ENCODE measurements at places on chromosomes 7 and 10. TPM values are rescaled to one million over a fixed set of nuclear protein-coding genes. Genes with fewer than 3 reads are reported as not detected.

DNA sequence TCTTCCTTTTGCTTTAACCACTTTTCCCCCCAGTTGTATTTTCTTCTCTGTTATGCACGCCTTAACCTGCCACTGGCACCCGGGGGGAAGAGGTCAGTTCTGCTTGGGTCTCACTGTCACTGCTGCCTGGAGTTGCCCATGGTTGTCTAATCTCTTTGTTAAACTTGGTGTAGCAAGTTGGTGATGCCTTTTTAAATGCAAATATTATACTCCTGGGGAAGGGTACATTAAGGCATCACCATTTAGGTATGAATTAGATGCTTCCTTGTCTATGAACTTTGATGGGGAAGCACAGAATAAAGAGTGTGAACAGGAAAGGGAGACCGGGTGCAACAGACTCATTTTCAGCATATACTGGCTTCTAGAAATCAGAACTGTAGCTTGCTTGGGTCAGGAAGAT lies 9.1 kb upstream of the SORCS3 start:
- no peak for DNase-seq

DNA sequence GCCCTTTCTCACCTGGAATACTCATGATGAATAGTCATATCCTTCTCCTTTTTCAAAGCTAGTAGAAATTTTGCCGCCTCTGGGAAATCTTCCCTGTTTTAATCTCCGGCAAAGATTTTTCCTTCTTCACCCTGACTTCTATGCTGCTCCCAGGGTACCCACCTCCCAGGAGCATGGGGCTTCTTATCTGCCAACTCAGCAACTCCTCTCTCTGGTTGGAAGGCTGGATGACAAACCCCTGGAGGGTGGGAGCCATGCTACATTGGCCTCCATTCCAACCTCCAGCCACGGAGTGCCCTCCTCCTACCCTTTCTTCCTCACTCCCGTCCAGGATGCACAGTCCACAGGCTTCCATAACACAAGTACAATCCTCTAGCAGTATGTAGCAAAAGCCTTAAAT lies 19.9 kb downstream of the NEUROG3 start:
- no peak for DNase-seq

GRCh38 chr10:124515244-124515970 lies 53.8 kb downstream of the LHPP start:
- DNase-seq, result no peak

DNA sequence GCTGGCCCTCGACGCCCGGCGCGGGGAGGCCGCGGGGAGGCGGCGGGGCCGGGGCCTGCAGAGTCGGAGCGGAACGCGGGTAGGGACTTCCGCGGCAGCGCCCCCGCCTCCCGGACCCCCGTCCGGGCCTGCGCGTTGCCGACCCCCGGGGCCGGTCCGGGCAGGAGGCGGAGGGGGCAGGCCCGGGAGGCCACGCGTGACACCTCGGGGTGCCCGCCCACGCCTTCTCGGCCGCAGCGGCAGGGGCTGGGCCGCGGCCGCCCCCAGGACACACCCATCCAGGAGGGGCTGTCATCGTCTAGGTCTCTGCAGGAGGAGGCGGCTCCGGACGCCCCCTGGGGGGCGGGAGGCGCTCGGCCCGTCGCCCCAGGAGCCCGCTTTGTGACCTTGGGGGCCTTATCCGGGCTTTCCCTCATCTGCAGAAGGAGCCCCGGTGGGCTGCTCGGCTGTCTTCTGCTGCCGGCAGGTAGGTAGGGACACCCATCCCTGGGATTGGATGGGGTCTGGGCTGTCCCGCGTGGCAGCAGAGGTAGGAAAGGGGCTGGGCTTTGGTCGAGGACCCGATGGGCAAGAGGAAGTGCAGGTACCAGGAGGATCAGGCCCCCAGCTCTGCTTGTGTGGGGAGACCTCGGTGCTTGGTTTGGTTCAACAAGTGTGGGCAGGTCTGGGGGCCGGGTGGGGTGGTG lies 569 bp downstream of the ZNF316 start:
- no peak for DNase-seq

DNA sequence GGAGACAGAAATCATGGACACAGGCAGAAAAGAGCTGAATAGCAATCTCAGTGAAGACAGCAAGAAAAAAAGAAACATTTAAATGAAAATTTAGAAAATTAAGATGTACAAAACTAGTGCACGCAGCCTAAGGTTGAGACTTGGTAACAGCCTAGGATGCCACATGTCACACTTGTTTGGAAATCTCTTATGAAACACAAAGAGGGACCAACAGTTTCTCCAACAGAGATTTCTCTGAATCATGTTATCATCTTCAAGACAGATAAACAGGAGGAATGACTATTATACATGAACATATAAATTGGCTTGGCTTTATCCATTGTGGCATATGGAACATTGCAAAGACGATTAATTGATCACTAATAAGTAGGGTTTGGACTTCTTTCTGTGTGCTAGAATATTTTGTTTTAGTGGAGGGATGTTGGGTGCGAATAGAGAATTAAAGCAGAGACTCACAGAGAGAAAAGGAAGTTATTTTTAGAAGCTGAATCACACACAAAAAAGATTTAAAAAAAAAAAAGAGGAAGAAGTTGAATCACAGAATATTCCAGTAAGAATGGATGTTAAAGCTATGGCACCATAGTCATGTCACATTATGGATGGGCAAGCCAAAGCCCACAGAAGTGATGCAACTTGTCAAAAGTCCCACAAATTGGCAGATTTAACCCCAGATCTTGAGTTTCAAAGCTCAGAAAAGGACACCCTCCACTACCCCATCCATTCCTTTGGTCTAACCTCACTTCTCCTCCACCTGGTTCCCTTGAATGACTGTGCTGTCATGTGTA lies 91.6 kb downstream of the MYOF start:
- no peak for DNase-seq

- no peak for DNase-seq
Observed at GRCh38 chr7:29335188-29336083, 140.9 kb downstream of the CHN2 start.

GRCh38 chr10:16799621-16800020 lies 17.6 kb downstream of the RSU1 start:
- no peak for DNase-seq

The CALN1 gene
- 4.4 TPM for total RNA-seq

The ABCB4 gene
- total RNA-seq, result 2.0 TPM

The FAM237B gene
- not detected for total RNA-seq

The MYO3A gene
- total RNA-seq, result 0.06 TPM

The RRP12 gene
- total RNA-seq, result 20.9 TPM

The OR6V1 gene
- not detected for total RNA-seq

The PTPN12 gene
- 50.4 TPM for total RNA-seq
